ENCODE measurements at places on chromosomes 2 and 18. TPM values are rescaled to one million over a fixed set of nuclear protein-coding genes. Genes with fewer than 3 reads are reported as not detected.

- H3K4me1 ChIP-seq = no peaks in the 10 kb centered on the region
- H3K27ac ChIP-seq = no peak overlapping the region
- H3K27me3 ChIP-seq = no peaks in the 10 kb centered on the region
- no peak for DNase-seq
These were observed 256.6 kb downstream of the PIEZO2 start for GRCh38 chr18:10892786-10893185.

- H3K27me3 ChIP-seq = no peaks in the 10 kb centered on the region
- no peaks in the 10 kb centered on the region for H3K36me3 ChIP-seq
- no peak overlapping the region for H3K4me3 ChIP-seq
- DNase-seq = no peak
- H3K4me1 ChIP-seq = no peaks in the 10 kb centered on the region
These were observed 22.1 kb upstream of the RMDN2 start for GRCh38 chr2:37902991-37903390.

DNA sequence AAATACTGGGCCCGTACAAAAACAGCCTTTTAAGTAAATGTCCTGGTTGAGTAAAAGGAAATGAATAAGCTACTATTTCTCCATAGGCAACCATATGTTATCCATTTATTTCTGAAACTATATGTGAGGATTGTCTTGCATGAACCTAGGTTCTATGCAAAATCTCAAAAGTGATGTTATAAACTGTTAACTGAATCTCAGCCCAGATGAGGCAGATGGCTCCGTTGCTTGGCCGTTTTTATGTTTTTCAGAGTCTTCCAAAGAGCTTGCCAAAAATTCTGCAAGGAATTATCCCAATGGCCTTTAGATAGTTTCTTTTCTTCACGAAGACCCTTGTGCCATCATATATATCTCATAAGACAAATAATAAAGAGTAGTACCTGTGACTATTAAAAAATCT lies 1669.5 kb upstream of the DDX18 start:
- no peak overlapping the region for H3K27ac ChIP-seq
- no peak for DNase-seq
- no peak overlapping the region for H3K4me3 ChIP-seq

DNA sequence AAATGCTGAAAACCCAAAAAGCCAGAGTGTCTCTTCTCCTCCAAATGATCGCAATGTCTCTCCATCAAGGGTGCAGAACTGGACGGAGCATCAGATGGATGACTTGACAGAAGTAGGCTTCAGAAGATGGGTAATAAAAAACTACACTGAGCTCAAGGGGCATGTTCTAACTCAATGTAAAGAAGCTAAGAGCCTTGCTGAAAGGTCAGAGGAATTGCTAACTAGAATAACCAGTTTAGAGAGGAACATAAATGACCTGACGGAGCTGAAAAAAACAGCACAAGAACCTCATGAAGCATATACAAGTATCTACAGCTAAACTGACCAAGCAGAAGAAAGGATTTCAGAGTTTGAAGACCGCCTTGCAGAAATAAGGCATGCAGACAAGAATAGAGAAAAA lies 9.7 kb upstream of the POLE4 start:
- H3K36me3 ChIP-seq = no peaks in the 10 kb centered on the region
- no peaks in the 10 kb centered on the region for H3K27me3 ChIP-seq
- no peak for DNase-seq
- no peaks in the 10 kb centered on the region for H3K4me1 ChIP-seq
- no peak overlapping the region for H3K4me3 ChIP-seq
- H3K27ac ChIP-seq = no peak overlapping the region

GRCh38 chr18:13661779-13662256 lies 64.5 kb downstream of the FAM210A start:
- peaks cover 1% of the 10 kb centered on the region for H3K4me1 ChIP-seq
- H3K27ac ChIP-seq = no peak overlapping the region
- no peaks in the 10 kb centered on the region for H3K36me3 ChIP-seq
- H3K27me3 ChIP-seq = no peaks in the 10 kb centered on the region
- no peak for DNase-seq

DNA sequence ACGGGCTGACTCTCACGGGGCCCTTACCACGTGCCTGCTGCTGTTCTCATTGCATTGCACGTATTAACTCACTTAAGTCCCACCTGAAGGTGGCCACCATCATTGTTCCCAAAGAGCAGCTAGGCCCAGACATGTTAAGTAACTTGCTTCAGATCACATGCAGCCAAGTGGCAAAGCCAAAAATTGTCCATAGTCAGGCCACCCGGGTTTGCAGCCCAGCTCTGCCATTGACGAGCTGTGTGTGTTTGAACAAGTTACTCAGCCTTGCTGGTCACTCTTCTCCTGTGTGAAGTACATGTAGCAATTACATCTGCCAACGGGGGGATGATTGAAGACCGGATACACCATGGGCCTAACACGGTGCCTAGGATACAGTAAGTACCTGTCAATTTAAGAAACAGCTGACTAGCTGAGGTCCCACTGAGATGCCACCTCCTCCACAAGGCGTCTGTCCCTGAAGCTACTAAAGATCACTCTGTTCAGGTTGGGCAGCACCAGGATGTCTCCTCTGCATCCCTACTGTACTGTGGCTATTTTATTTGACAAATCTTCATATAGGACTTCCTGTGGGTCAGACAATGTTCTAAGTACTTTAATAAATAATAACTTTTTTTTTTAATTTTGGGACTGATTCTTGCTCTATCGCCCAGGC lies 154.2 kb upstream of the MYCN start:
- no peak overlapping the region for H3K4me3 ChIP-seq
- DNase-seq = no peak
- no peaks in the 10 kb centered on the region for H3K4me1 ChIP-seq
- no peak overlapping the region for H3K27ac ChIP-seq
- no peaks in the 10 kb centered on the region for H3K27me3 ChIP-seq
- H3K36me3 ChIP-seq = no peaks in the 10 kb centered on the region

DNA sequence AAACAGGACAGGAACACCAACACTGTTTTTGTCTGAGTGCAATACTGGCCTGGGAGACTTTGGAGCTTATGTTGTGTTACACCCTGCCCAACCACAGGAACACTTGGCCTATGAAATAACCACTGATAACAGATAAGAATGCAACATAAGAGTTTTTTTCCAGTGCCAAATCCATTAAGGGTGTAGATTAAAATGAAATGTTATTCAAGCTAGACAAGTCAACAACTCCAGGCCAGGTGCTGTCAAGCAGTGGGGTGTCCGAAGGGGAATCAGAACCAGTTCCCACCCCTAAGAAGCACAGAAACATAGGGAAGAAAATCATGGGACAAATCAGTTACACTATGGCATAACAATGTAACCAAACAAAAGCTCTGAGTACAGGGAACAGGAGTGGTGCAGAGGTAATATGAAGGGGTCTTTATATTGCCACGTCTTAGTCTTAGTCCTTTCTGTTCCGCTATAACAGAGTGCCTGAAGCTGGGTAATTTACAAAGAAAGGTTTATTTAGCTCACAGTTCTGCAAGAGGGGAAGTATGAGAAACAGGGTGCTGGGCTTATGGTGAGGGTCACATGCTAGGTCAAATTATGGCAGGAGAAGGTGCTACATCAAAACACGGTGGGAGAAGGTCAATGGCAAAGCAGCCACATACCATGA lies 3.8 kb downstream of the AFG3L2 start:
- H3K4me3 ChIP-seq = no peak overlapping the region
- DNase-seq = no peak
- H3K4me1 ChIP-seq = peaks cover 14% of the 10 kb centered on the region
- no peaks in the 10 kb centered on the region for H3K36me3 ChIP-seq

DNA sequence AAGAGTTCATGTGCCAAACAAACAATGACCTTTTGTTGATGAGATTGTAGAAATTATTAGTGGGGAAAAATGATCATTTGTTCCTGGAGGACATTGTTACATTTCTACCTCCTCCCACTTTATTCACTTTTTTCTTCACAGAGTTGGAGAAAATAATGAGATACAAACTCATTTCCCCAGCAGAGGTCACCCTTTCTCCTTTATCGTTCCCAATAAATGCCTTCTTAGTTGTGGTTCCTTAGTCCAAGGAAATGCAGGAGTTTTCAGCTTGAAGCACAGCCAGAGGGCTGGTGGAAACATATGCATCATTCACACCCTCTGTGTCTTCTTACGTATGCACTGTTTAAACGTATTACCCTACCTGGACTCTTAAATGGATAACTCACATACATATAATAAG lies 108.8 kb downstream of the SLC4A3 start:
- no peak for DNase-seq
- peaks cover 9% of the 10 kb centered on the region for H3K4me1 ChIP-seq
- no peak overlapping the region for H3K4me3 ChIP-seq
- no peaks in the 10 kb centered on the region for H3K27me3 ChIP-seq

- no peak overlapping the region for H3K4me3 ChIP-seq
- no peak overlapping the region for H3K27ac ChIP-seq
- H3K27me3 ChIP-seq = no peaks in the 10 kb centered on the region
- no peaks in the 10 kb centered on the region for H3K4me1 ChIP-seq
- no peaks in the 10 kb centered on the region for H3K36me3 ChIP-seq
- no peak for DNase-seq
These were observed 492.3 kb upstream of the ZEB2 start for GRCh38 chr2:145012214-145012670.

Gene ST8SIA5
- total RNA-seq = not detected

Gene FBLN7
- total RNA-seq = 0.36 TPM

Gene EXOC6B
- 24.0 TPM for total RNA-seq

Gene PNKD
- 59.6 TPM for total RNA-seq

All from ovary (tissue), 10 donors.